Bone marrow (tissue), 2 donors: ENCODE measurements at places on chromosomes 2 and 18.

- DNase-seq = no peak
Measured at GRCh38 chr18:79381811-79382311, 13.9 kb upstream of the NFATC1 start.

DNA sequence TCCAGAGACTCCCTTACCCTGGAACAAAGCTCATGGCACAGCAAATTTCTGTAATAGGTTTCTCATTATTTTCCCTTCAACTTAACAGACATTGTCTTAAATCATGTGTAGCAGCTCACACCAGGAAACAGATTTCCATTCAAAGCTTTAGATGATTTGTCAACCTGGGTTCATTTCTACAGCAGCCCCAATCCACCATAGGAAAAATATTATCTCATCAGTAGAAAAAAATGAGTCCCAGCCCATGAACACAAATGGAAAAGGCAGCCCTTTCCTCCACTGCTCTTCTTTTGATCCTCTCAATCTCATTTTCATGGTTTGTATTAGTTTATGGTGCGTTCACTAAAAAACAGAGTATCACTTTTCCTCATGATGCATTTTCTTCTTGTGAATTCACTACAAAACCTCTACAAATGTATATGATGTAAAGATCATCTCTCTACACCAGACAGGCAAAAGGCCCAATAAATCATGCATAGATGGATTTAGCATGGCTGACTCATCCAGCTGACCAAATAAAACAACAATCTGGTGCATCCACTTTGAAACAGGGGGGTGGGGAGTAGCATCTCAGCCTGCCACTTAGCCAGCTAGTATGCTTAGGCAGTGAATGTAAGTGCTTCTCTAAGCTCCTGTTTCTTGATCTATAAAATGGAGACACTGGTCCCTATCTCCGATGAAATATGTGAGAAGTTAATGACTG lies 78.6 kb downstream of the SATB2 start:
- no peak for DNase-seq

DNA sequence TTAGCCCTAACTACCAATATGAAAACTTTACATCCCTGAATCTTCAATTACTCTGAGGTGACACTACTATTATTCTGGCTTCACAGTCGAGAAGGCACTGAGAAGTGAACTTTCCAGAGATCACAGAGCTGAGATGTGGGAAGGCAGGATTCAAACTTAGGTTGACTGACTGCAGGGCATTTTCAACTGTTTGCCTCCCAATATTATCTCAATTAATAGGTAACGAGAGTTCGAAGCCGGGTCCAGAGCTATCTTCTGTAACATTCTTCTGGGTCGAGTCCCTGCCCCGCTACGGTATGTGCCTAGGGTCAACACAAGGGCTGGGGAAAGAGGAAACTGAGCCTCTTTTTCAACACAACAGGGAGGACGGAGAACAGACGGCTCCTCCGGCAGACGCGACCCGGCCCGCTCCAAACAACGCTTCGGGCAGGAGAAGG lies 740 bp downstream of the CHMP3 start:
- DNase-seq = no peak

GRCh38 chr2:147110317-147110716 lies 734.5 kb upstream of the ACVR2A start:
- no peak for DNase-seq

DNA sequence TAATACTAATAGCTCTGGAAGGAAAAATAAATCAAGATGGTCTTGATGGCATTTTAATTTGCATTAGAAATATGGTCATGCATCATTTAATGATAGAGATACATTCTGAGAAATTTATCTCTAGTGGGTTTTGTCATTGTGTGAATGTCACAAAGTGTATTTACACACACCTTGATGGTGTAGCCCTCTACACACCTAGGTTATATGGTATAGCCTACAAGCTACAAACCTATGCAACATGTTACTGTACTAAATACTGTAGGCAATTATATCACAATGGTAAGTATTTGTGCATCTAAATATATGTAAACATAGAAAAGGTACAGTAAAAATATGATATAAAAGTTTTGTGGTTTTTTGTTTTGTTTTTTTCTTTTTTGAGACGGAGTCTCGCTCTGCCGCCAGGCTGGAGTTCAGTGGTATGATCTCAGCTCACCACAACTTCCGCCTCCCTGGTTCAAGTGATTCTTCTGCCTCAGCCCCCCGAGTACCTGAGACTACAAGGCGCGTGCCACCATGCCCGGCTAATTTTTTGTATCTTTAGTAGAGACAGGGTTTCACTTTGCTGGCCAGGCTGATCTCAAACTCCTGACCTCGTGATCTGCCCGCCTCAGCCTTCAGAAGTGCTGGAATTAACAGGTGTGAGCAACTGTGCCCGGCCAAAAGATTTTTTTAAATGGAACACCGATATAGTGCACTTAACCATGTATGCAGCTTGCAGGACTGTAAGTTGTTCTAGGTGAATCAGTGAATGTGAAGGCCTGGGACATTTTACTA lies 83.7 kb upstream of the UBXN4 start:
- DNase-seq = no peak

DNA sequence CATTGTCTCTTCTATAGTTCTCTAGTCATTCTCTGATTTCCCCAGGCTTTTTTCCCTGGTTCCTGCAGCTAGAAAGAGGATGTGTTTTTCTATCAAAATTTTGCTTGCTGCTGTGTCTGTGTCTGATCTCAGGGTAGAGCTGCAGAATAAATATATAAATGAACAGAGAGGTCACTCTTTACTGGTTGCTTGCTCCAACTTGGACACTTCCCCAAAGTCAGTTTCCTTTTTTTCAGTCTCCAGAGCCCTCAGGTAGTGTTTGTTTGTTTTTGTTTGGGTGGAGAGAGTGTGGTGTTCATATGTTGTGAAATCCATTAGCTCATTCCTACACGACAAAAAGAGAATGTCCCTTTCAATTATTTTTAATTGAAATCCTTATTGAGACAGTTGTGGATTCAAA lies 85.8 kb downstream of the CERS6 start:
- no peak for DNase-seq

GRCh38 chr2:200300638-200301314 lies 5.7 kb upstream of the SPATS2L start:
- DNase-seq = no peak

- no peak for DNase-seq
Measured at GRCh38 chr2:31216734-31217133, 581 bp downstream of the CAPN14 start.

DNA sequence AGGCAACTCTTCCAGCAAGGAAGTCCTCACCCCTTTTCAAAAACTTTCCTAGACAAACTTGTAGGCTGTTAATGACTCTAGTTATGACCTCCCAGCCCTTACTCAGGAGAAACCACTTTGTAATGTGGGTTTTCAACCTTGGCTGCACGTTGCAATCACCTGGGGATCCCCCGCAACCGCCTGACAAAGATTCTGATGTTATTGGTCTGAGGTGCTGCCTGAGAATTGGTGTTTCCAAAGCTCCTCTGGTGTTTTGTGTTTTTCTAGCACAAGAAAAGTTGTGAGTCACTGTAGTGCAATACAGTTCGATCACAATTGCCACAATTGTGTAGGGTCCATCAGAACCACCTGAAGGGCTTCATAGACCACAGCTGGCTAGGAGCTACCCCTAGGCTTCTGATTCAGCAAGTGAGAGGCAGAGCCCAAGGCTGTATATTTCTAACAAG lies 121.6 kb downstream of the SP100 start:
- DNase-seq = no peak
